A172 (cell line): ENCODE measurements at places on chromosomes 1 and 21. TPM values are rescaled to one million over a fixed set of nuclear protein-coding genes. Genes with fewer than 3 reads are reported as not detected.
A peak's percentile ranks its signal among the peaks of the same experiment; 100 is the strongest.

DNA sequence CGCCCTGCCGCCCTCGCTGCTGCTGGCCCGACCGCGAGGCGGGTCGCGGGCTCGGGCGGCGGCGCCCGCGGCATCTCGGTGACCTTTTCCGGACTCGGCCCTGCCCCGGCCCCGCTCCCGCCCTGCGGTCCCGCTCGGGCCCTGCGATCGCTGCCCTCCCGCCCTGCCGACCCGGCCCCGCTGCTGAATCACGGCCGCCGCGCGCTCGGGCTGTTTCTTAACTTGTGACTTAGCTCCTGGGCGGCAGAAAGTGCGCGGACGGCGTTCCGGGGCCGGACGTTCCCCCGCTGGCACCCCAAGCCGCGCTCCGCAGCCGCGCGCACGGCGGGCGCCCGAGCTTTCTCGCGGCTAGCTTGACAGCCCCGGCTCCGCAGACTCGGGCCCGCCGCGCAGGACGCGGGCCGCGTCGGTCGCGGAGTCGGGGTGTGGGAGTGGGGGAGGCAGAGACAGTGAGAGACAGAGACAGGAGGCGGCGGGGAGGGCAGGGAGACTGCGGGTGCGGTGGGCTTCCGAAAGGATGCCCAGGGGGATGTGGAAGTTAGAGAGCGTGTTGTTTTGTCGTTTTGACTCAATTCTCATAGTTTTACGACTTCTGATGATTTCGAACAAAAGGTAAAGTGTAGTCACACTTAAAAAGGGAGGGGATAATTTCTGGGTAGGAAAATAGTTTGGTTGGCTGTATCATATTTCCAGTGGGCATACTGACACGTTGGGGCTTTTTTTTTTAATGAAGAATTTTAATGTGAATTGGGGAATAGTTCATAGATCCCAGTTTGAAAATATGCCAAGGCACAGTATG lies 49.8 kb downstream of the PRDM2 start:
- DNase-seq: peak; percentile 1

DNA sequence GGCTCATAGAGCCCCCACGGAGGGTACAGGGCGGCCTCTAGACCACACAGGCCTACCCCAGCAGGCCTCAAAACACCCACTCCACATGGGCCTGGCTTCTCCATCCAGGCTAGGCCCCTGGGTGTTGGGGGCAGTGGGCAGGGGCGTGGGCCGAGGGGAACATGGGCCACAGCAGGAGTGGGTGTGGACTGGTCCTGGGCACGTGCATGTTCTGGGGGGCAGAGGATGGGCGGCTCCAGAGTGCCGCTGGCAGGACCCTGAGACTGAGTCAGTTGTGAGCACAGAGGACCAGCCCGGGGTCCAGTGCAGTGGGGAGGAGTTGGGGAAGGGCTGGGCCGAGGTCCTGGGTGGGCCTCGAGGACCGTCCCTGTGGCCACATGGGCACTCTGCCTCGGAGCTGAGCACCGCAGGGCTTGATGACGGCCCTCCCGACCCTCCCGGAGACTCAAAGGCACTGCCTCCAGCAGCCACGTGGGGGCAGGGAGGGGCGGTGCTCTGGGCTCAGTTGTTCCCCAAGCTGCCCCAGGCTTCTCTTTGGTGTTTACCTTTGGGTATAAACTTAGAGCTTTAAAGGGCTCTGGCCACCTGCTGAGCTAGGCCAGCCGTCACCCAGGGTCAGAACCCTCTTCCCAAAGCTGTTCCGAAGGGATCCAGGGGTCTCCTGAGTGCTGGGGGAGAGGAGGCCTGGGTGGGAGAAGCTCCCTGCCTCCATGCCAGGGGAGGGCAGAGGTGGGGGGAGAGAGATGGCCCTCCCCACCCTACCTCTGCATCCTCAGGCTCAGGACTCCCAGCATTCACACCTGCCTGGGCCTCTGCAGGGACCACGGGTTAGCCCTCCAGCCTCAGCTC lies 79.9 kb downstream of the MORN1 start:
- no peak for DNase-seq

GRCh38 chr1:23441446-23442148 lies 17.0 kb upstream of the TCEA3 start:
- no peak for DNase-seq

GRCh38 chr1:160080381-160081100 lies 797 bp upstream of the KCNJ9 start:
- DNase-seq: no peak

DNA sequence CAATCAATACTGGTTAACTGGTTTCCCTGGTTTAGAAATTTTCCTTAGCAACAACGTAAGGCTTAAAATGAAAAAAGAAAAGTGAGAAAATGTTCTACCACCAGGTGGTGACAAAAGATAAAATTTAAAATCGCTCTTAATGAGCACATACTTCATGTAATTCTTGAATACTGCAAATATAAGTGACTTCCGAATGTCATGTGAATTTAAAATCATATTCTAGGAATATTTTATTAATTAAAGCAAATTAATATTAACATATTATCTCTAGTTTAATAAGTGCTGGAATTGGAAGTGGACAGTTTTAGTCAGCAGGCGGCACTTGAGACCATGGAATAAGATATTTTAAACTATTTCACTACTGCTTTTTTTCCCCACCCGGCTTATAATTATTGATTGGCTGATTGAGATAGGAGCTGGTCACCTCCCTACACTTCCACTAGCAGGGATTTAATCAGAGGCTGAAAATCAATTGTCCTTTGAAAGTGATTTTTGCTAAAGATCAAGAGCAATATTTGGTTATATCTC lies 5.0 kb upstream of the ADAMTS1 start:
- DNase-seq: peak; percentile 67

DNA sequence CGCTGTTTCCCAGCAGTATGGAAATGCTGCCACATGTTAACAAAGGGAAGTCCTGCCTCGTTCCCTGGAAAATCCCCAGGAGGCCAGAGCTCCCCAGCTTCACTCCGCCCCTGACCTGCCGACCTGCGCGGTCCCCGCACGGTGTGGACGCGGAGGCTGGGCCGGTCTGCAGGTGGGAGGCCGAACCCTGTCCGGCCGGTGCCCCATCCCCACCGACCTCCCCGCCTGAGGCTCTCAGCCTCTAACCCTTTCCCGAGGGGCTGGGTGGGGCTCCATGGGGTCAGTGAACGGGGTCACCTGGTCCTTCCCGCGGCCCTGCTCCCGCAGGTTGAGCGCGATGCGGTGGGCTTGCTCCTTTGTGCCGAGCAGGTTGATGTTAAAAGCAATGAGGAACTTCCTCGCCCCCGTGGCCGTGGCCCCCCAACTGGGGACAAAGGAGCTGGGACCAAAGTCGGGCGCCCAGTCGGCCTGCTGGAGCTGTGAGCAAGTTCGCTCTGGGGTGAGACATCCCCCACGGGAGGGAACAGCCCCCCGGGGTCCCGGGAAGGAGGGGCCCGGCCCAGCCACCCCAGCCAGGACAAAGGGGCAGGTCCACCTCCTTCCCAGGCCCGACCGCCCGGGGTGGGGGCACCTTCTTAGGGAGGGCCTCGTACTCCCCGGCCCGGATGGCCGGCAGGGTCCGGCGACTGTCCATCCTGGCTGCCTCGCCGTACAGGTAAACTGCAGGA lies 4.0 kb downstream of the FTCD start:
- DNase-seq: no peak

DNA sequence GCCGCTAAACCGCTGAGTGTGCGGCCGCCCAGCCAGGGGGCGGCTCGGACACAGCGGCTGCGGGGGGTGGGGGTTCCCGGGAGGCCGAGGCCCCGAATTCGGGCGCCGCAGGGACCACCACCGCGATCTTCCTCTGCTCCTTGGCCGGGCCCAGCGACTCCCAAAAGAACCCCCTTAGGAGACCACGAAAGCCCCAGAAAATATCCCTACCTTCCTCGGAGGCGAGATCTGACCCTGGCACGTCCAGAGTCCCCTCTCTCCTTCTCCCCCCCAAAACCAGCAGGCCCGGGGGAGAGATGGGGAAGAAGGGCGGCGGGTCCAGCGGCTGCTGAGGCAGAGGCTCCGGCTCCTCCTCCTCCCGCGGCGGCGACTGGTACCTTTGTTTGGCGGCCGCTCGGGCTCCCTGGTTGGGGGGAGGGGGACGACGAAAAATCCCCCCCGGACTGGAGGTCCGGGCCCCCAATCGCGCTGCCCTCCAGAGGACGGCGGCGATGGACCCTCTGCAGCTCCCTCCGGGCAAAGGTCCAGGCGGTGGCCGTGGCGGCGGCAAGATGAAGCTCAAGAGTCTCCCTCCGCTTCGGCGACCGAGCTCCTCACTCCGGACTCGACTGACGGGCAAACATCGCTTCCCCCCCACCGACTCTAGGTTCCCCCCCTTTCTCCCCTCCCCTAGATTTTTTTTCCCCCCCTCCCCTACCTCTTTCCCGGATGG lies at the start of gene ARID4B:
TSS of gene ARID4B (minus strand) at position 621 of the 712 bp plus-strand sequence. CDS start 1,260 bp downstream, outside the sequence.
- no peak for DNase-seq

DNA sequence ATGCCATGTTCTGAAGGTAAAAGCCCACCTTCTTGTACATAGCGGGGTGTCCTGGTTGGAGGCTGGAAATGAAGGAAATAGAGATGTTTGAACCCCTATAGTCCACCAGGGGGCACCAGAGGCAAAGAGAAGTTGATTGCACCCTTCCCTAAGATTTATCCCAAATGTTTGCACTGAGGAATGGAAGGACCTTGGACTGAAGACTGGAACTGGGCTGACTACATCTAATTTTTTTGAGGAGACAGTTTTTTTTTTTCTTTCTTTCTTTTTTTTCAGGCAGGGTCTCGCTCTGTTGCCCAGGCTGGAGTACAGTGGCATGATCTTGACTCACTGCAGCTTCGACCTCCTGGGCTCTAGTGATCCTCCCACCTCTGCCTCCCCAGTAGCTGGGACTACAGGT lies 55.3 kb upstream of the EIF4G3 start:
- peak; percentile 33 for DNase-seq

DNA sequence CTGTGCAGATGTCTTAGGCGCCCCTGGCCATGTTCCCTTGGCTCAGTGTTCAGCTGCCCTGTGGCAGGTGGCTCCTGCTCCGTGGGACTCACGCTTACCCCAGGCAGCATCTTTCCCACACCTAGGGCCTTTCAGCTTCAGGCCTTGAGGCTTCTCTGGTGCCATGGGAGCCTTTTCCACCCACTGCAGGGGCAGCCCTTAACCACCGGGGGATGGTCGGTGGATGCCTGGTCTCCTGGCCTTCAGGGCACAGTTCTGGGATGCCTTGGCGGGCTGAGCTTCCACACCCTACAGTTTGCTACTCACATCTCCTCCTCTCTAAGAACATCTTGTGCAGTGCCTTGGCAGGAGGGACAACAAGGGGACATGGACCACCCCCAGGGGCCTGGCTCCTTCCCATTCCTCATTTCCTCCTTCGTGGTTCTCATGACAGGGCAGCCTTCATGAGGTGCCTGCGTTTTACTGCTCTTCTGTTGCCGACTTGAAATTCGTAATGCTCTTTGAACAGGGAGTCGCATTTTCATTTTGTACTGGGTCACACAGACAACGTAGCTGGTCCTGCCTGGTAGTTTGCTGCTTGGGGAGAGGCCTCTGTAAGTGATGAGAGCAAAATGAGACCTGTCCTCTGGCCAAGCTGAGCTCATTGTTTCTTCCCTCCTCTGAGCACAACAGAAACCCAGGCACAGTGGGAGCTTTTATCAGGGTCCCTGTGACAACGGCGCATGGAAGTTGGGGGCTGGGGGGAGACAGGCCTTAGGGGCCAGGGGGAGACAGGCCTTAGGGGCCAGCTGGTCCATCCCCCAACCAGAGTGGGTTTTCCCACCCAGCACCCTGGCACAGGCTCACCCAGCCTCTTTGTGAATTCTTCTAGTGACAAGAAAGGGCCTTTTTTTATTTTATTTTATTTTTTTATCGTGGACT lies 62.0 kb upstream of the NEK2 start:
- no peak for DNase-seq

GRCh38 chr1:45979074-45979777 lies 153.2 kb downstream of the PIK3R3 start:
- peak; percentile 21 for DNase-seq

DNA sequence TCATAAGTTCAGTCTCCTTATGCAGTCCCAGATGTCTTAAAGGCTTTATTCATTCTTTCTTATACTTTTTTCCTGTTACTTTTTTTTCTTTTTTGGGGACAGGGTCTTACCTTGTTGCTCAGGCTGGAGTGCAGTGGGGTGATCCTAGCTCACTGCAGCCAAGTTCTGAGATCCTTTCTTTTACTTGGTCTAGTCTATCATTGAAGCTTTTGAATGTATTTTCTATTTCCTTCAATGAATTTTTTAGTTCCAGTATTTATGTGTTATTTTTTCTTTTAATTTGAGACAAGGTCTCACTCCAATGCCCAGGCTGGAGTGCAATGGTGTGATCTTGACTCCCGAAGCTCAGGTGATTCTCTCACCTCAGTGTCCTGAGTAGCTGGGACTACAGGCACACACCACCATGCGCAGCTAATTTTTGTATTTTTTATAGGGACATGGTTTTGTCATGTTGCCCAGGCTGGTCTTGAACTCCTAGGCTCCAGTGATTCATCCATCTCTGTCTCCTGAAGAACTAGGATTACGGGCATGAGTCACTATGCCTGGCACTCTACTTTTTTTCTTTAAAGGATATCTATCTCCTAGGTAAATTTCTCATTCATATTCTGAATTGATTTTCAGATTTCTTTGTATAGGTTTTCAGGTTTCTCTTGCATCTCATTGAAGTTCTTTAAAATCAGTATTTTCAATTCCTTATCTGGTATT lies 26.1 kb upstream of the GTF2B start:
- no peak for DNase-seq

DNA sequence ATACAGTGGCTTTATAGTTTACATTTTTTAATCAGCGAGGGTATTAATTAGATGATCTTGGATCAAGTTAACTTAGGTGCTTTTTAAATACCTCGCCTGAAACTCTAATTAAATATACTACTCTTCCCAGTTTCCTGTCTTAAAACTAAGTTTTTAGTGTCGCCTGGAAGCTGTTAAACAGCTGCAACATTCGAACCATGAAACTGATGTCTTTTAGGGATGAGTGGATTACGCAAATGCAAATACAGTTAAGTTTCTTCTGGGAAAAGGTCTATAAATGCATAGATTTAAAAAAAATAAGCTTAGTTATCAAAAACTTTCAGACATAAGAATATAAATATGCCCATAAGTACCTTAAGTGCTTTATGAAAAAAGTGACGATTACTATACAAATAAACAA lies 228.3 kb downstream of the PTPRC start:
- no peak for DNase-seq

DNA sequence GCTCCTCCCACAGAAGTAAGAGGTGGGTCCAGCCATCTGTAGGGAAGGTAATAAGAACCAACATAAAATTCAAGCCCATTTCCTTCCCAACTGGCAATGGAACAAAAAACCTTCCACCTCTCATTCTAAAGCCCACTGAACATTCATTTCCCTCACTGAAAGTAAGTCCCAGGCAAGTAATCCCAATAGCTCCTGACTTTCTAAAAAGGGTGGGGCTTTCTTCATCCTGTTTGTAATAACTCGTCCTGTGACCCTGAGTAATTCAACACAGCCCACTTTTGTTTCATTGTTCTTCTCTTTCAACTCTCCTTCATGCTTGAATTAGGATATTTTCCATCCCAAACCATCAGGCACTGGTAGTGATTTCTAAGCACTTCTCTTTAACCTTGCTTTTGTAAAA lies 74.9 kb downstream of the DAB1 start:
- DNase-seq: no peak

GRCh38 chr1:24085546-24085945 lies 26.4 kb downstream of the MYOM3 start:
- DNase-seq: no peak

INTS11 gene
- total RNA-seq: 48.4 and 56.7 TPM in 2 replicates

AKR7A3 gene
- total RNA-seq: 0.12 TPM in 1 of 2 replicates, not detected in the other

LMX1A gene
- not detected in 2 replicates for total RNA-seq

DIO1 gene
- total RNA-seq: not detected in 2 replicates

IQGAP3 gene
- 58.9 and 66.2 TPM in 2 replicates for total RNA-seq

CENPF gene
- total RNA-seq: 149 and 175 TPM in 2 replicates

ARHGEF16 gene
- total RNA-seq: 1.8 and 3.6 TPM in 2 replicates
